ENCODE measurements at places on chromosomes 5 and 9.

- no peak for DNase-seq
Observed at GRCh38 chr5:89281211-89281610, 398.2 kb upstream of the MEF2C start.

DNA sequence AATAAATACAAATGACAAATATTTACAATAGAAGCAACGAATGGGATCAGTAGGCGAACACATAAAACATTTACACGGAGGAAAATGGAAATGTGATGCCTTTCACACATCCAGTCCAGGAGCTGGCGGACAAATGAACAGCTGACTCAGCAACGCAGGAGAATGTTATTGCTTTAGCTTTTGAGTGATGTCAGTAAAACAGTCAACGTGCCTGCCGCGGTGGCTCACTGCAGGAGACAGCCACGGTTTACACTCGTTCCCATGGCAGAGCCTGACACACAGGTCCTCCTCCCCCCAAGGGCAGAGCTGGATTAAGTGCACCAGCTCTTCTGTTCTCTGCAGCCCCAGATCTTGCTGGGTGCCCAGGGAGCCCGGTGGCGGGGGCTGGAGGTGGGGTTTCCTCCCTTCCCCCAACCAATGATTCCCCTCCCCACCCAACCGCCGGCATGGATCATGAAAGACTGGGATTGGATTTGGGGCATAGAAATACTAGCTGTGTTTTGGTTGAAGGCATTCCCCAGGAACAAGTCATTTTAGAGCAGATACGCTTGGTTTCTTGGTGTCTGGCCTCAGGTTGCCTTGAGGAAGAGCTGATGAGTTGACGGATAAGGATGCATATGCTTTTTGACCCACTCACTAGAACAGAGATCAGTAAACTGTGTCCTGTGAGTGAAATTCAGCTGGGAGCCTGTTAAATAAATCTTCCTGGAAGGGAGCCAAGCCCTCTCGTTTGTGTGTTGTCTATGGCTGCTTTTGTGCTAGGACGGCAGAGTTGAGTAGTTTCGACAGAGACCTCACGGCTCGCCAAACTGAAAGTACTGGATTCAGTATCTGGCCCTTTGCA, 12.5 kb downstream of the STC2 start:
- no peak for DNase-seq

GRCh38 chr5:8185852-8186251, 316.9 kb downstream of the MTRR start:
- DNase-seq, result no peak

GRCh38 chr5:105954341-105954740, 1716.4 kb downstream of the EFNA5 start:
- DNase-seq, result no peak

GRCh38 chr5:159424123-159424522, 93.8 kb upstream of the IL12B start:
- DNase-seq, result no peak

DNA sequence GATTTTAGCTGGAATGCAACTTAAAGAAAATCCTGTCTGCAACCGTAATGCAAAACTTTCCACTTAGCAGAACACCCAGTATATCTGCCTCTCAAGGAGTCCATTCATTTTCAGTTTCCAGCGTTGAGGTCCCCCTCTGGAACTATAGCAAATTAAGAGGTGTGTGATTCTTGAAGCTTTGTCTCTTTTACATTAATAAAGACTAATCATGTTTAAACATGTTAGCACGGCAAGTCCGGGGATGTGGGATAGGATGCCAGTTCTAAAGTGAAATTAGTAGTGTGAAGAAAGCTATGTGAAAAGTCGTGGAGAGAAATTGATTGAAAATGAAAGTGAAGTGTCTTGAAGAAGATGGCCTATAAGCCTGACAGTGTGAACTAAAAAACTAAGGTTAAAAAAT, 429.1 kb downstream of the NR2F1-AS1 start:
- DNase-seq, result no peak

- no peak for DNase-seq
Observed at GRCh38 chr5:7802855-7803254, 48.1 kb downstream of the CFAP90 start.

GRCh38 chr9:72211047-72211446, 61.8 kb downstream of the GDA start:
- DNase-seq, result no peak

DNA sequence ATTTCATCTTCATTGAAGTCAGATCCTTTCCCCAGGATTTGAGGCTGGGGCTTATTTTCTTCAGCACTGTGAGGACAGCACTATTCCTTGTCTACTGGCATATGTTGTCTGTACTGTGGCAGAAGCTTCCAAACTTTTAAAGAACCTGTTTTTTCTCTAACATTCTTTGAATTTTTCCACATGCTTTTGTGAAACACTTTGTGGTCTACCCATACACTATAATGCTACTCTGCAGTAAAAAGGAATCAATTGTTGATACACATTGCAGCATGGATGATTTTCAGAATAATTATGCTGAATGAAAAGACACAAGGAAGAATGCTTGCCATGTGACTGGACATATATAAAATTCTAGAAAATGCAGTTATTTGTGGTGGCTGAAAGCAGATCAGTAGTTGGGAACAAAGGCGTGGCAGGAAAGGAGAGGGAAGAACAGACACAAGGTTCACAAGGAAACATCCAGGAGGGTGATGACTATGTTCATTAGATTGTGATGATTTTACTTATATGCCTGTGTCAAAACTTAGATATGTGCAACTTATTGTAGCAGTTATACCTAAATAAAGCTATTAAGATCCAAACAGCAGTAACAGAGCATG, 96.8 kb downstream of the WNK2 start:
- DNase-seq, result no peak

- peak; percentile 75 for DNase-seq
Observed at GRCh38 chr5:163880302-163880701, 374.9 kb downstream of the MAT2B start.

DNA sequence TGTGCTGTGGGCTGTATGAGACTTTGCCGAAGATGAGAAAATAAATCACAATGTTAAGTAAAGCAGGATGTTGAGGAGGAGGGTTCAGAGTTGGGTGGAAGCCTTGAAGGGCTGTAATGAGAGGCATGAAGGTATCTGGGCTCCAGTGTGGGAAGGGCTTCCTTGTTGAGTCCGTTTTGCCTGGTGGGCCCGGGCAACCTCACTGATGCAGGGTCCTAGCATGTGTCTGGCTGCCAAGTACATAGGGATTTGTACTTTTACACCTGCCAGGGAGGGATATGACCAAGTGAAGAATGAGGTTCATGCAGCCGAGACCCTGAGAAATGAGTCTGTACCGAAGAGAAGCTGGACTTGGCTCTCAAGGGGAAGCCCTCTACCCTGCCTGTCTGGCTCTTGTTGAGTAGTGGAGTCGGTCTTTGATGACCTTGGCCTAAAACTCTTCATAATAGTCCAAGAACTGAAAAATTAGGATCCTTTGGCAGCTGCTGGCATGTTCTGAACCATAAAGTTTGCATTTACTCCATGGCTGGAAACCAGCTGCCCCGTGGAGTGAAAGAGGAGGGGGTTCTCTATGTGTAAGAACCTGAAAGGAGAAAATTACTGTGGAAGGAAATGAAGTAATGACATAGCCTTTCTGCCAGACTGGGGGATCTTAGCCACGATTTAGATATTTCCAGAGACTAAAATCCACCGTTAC, 59.0 kb upstream of the DPYSL3 start:
- no peak for DNase-seq

- no peak for DNase-seq
Observed at GRCh38 chr9:122348288-122348777, 22.5 kb upstream of the PTGS1 start.

DNA sequence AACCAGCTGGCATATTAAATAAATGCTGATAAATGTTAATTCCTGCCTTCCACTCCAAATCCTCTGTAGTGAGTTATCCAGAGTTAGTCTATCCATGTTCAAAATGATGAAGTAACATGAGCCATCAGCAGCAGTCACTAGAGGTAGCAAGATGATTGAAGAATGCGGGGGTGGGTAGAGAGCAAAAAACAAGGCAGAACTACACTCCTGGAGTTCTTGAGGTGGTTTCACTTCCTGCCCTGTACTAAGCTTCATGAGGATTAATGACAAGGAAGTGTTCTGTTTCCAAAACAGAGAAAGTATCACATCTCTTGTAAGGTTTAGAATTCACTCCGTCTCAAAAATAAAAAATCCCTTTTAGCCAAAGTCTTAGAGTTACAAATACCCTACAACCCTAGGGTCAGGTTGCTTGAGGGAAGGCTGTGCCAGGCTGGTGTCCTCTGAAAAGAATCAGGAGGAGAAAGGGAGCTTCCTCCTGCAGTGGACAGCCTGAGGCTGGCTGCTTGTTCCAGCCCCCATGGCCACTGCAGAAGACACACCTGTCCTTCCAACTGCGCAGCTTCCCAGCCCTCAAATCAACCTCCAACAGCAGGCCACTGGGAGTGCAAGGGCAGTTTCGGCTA, 180.2 kb downstream of the DENND1A start:
- no peak for DNase-seq
